ENCODE measurements at places on chromosomes 6 and 20.

DNA sequence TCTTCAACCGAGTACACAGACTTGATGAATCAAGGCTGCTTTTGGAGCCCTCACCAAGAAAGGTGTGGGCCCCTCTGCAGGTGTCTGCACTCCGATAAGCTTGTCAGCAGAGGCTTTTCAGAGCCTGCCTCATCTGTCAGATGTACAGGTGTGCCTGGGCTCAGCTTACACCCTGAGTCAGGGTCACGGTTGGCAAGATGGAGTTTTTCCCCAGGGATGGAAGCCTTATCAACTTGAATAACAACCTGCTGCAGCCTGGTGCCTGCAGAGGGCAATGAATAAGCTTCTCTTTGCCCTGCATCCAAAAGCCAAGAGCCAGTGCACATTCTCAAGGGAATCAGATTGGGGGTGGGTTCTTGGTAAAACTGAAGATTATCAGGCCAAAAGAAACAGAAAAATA, 427.1 kb downstream of the CD83 start:
- DNase-seq, result no peak

GRCh38 chr6:76814496-76815458, 648.5 kb downstream of the HTR1B start:
- no peak for DNase-seq

GRCh38 chr6:6694368-6694780, 105.9 kb downstream of the LY86 start:
- no peak for DNase-seq

- DNase-seq, result no peak
Observed at GRCh38 chr6:4591218-4591617, 185.0 kb upstream of the CDYL start.

- no peak for DNase-seq
Observed at GRCh38 chr6:83517500-83517899, 5.2 kb downstream of the PRSS35 start.

DNA sequence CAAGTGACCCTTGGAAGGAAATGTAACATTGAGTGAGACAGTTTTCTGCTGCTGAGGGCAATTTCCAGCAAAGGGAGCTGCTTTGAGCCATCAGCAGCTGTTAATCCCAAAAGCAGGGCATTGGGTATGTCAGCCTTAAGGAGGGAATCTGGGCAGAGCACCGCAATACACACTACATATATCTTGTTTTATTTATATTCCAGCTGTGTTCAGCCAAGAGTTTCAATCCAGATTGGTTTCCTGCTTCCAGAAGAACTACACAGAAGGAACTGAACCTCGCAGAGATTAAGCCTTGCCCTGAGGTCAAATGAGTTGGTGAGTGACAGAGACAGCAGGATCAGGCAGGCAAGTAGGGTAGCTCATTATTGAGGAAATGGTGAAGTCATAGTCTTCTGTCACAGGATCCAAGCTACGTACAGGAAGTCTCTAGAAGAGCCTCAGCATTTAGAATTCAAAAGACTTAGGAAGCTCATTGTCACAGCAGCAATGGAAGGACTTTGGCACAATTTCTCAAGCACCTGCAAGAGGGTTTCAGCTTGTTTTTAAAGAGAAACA, 109.9 kb upstream of the HEY2 start:
- no peak for DNase-seq

DNA sequence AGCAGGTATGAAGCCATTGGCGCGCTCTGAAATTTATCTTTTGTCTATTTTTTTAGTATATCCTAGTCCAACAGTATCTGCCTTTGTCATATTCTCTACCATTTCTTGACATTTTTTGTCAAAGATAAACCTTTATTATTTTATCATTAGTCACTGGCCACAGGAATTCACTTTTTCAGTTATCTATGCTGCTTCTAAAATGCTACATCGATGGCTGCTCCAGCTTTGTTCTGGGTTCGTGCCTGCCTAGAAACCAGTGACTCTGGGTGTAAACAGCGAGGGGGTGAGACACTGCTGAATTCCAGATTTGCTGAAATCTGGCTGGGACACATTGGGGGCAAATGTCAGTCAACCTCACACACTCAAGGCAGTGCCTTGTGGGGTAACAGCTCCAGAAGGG, 193.4 kb downstream of the CDC5L start:
- no peak for DNase-seq

DNA sequence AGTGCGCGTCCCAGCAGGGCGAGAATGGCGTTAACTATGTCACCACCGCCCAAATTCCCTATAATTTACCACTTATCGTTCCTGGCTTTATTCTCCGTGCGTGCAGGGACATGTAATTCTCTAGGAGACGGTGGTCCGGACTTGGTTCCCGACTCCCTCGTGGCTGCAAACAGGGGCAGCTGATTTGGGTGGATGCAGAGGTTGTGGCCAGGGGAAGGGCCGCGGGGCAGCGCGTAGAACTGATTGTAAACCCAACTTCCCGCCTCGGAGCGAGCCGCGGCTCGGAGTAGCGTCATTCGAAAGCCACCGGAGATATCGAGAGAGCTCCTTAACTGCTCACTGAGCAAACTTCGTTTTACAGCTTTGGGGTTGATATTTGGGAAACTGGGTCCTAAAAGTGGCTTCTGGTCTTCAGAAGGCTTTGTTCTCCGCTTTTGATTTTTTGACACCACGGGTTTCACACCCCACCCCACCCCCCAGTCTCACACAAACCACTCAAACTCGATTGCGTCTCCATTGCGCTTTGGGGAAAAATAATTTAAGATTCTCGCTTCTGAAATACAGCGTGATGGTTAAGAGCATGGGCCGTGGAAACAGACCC, 17.5 kb upstream of the ZSCAN9 start:
- DNase-seq, result peak; percentile 41

- DNase-seq, result no peak
Observed at GRCh38 chr6:1399085-1399780, 9.9 kb downstream of the FOXF2 start.

- no peak for DNase-seq
Observed at GRCh38 chr20:7332169-7332568, 564.7 kb downstream of the BMP2 start.

GRCh38 chr6:21887231-21888185, 294.0 kb downstream of the SOX4 start:
- DNase-seq, result no peak

GRCh38 chr20:35307666-35308653, 15.7 kb upstream of the FAM83C start:
- DNase-seq, result no peak

DNA sequence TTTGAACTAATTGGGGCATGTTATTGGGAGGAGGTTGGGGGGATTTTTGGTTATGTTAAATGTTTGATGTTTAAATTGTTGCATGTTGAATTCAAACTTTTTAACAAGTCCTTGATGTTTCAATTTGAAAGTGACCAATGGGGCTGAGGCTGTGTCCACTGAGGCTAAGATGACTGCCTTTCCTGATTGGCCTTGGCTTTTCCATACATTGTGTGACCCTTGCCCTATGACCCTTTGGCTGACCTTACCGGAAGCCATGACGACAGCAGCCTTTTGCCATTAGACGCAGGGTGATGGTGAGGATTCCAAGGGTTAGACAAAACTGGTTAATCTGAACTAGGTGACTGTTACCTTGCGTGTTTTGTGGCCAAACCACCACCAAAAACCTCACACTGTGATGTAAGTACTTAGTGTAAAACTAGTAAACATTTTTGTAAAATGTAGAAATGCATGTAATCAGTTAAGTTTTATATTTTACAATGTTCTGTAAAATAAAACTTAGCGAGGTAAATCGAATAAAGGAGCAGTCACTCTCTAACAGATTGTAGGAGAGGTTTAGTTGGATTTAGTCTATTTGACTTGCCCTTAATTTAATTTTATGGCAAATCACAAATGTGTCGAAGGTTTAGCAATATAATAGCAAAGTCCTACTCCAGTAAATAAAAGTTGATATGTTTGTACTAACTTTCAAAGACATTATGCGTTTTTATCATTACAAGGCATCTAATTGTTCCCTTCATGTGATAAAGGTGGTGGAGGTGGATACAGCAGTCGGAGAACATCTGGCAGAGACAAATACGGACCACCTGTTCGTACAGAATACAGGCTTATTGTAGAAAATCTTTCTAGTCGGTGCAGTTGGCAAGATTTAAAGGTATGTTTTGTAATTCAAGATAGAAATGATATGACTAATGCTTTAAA, 1.6 kb downstream of the SRSF6 start:
- DNase-seq, result no peak

DNA sequence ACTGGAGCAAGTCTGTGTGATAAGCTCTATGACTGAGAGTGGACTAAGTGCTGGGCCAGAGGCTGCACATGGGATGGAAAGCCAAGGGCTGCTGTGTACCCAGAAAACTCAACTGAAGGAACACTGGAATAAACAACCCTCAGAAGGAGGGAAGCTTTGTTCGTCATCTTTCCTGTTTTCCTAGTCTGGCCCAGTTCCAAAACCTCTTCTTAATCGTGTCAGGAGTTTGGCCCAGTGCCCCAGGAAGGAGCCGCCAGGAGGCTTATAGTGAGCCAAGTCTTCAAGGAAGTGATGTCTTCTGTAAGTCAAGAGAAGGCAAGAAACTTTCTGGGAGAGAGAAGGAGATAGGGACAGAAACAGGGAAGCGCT, 23.3 kb upstream of the TOP1 start:
- DNase-seq, result no peak

GRCh38 chr6:108556866-108557493, 3.7 kb upstream of the FOXO3 start:
- DNase-seq, result no peak

Data from D341Med (cell line).